ENCODE measurements at places on chromosomes 16 and 17. TPM values are rescaled to one million over a fixed set of nuclear protein-coding genes. Genes with fewer than 3 reads are reported as not detected.

CACNG1 gene
- total RNA-seq, result not detected

AHSP gene
- not detected for total RNA-seq

KRT33B gene
- total RNA-seq, result not detected

CHP2 gene
- total RNA-seq, result not detected

CLEC19A gene
- total RNA-seq, result not detected

HGS gene
- 145 TPM for total RNA-seq

HAS3 gene
- 0.47 TPM for total RNA-seq

CMTM2 gene
- 1.6 TPM for total RNA-seq

NPIPB6 gene
- total RNA-seq, result 4.6 TPM

BOLA2 gene
- 12.3 TPM for total RNA-seq

GRCh38 chr17:2814481-2815341, 18.5 kb downstream of the RAP1GAP2 start:
- H3K4me1 ChIP-seq, result peaks cover 39% of the 10 kb centered on the region
- H3K36me3 ChIP-seq, result no peaks in the 10 kb centered on the region
- peak; percentile 97 for DNase-seq

DNA sequence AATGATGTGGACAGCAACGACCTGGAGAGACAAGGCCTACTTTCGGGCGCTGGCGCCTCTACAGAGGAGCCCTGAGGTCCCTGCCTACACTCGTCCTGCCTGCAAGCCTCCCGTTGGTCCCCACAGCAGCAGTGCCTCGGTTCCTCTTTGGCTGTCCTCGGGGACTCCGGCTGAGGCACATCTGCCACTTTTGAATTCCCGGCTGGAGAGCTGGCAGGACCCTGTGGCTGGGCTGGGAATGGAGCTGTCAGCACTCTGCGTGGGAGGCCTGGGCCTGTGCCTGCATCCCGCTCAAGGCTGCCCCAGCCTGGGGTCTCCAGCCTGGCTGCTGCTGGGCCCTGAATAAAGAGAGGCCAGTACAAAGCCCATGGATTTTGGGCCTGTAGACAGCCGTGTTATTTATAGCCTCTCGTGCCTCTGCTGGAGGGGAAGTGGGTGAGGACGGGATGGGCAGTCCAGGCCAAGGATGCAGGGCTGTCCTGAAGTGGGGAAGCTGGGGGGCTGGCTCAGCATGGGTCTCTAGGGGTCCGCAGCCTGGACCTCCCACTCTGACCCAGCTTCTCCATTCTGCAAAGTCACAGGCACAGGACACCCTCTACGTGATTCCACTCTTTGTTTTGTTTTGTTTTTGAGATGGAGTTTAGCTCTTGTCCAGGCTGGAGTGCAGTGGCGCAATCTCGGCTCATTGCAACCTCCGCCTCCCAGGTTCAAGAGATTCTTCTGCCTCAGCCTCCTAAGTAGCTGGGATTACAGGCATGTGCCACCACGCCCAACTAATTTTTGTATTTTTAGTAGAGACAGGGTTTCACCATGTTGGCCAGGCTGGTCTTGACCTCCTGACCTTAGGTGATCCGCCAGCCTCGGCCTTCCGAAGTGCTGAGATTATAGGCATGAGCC, 10.6 kb upstream of the SPNS2 start:
- H3K4me1 ChIP-seq, result peaks cover 35% of the 10 kb centered on the region
- no peak overlapping the region for H3K4me3 ChIP-seq
- no peak for DNase-seq
- no peak overlapping the region for H3K27ac ChIP-seq
- no peaks in the 10 kb centered on the region for H3K27me3 ChIP-seq
- peaks cover 4% of the 10 kb centered on the region for H3K36me3 ChIP-seq

DNA sequence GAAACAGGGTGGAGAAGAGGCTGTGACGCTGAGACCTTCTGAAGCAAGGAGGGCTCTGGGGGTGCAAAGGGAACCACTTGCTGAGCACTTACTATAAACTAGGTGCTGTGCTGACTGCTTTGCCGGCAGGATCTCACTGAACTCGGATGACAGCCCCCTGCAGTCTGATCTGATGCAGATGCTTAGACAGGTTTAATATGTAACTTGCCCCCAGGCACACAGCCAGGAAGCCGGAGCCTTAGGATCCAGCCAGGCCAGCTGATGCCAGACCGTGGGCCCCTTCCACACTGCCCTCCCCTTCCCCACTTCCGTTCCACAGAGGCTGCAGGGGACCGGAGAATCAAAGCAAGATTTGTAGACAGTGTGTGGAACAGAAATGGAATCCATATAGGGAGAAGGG, 23.1 kb downstream of the SPACA3 start:
- peaks cover 10% of the 10 kb centered on the region for H3K27me3 ChIP-seq
- no peak overlapping the region for H3K4me3 ChIP-seq
- no peaks in the 10 kb centered on the region for H3K36me3 ChIP-seq
- no peak for DNase-seq

- H3K4me1 ChIP-seq, result peaks cover 62% of the 10 kb centered on the region
- H3K27ac ChIP-seq, result peak overlapping the region; percentile 38
- peaks cover 8% of the 10 kb centered on the region for H3K36me3 ChIP-seq
- DNase-seq, result no peak
- H3K27me3 ChIP-seq, result no peaks in the 10 kb centered on the region
- no peak overlapping the region for H3K4me3 ChIP-seq
These were observed 15.7 kb downstream of the GJD3 start for GRCh38 chr17:40348562-40349476.

GRCh38 chr17:15112846-15113617, 152.1 kb downstream of the PMP22 start:
- no peak overlapping the region for H3K27ac ChIP-seq
- peaks cover 1% of the 10 kb centered on the region for H3K4me1 ChIP-seq
- no peaks in the 10 kb centered on the region for H3K36me3 ChIP-seq
- H3K4me3 ChIP-seq, result no peak overlapping the region

- H3K4me1 ChIP-seq, result no peaks in the 10 kb centered on the region
- no peaks in the 10 kb centered on the region for H3K36me3 ChIP-seq
- no peak for DNase-seq
- H3K4me3 ChIP-seq, result no peak overlapping the region
These were observed 41.3 kb downstream of the MRM3 start for GRCh38 chr17:823501-823902.

- H3K27ac ChIP-seq, result no peak overlapping the region
- no peaks in the 10 kb centered on the region for H3K27me3 ChIP-seq
- no peak for DNase-seq
- peaks cover 2% of the 10 kb centered on the region for H3K4me1 ChIP-seq
These were observed 9.2 kb downstream of the TAF1C start for GRCh38 chr16:84177741-84178073.

GRCh38 chr16:19138601-19139000, 24.8 kb downstream of the ITPRIPL2 start:
- H3K27me3 ChIP-seq, result peaks cover 36% of the 10 kb centered on the region
- no peak overlapping the region for H3K4me3 ChIP-seq
- H3K27ac ChIP-seq, result no peak overlapping the region
- DNase-seq, result no peak
- H3K36me3 ChIP-seq, result no peaks in the 10 kb centered on the region

DNA sequence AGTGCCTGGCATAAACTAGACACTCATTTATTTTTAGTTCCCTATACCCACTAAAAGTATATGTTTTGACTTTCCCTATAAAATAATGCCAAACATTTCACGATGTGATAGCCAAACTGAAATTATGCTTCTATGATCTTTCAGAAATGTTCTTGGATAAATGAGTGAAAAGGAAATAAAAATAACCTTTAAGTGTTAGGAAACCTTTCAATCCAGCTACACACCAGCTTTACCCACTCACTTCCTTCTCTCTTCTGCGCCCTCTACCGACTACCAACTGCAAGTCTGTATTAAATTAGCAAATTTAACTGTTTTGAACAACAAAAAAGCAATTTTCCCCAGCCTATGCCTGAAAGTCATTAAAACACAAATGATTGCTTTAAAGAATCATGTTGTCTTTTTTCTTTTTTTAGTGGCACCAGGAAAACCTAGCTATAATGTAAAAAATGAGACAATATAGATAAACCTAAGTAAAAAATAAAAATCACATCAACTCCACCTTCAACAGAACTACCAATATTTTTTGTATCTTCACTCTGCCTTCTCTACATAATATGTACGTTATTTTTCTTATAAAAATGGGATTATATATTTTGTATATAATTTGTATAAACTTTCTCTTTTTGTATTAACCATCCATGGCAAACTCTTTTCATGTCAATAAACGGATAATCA, 13.2 kb upstream of the TMEM100 start:
- peak; percentile 54 for DNase-seq
- peaks cover 41% of the 10 kb centered on the region for H3K27me3 ChIP-seq
- H3K4me1 ChIP-seq, result peaks cover 13% of the 10 kb centered on the region
- no peaks in the 10 kb centered on the region for H3K36me3 ChIP-seq
- no peak overlapping the region for H3K27ac ChIP-seq

GRCh38 chr16:80060470-80060869, 459.9 kb upstream of the MAF start:
- no peaks in the 10 kb centered on the region for H3K4me1 ChIP-seq
- no peaks in the 10 kb centered on the region for H3K36me3 ChIP-seq
- peaks cover 7% of the 10 kb centered on the region for H3K27me3 ChIP-seq
- no peak for DNase-seq

- no peaks in the 10 kb centered on the region for H3K36me3 ChIP-seq
- no peak overlapping the region for H3K4me3 ChIP-seq
- no peak for DNase-seq
These were observed 4.0 kb downstream of the WNT3 start for GRCh38 chr17:46814446-46814845.

DNA sequence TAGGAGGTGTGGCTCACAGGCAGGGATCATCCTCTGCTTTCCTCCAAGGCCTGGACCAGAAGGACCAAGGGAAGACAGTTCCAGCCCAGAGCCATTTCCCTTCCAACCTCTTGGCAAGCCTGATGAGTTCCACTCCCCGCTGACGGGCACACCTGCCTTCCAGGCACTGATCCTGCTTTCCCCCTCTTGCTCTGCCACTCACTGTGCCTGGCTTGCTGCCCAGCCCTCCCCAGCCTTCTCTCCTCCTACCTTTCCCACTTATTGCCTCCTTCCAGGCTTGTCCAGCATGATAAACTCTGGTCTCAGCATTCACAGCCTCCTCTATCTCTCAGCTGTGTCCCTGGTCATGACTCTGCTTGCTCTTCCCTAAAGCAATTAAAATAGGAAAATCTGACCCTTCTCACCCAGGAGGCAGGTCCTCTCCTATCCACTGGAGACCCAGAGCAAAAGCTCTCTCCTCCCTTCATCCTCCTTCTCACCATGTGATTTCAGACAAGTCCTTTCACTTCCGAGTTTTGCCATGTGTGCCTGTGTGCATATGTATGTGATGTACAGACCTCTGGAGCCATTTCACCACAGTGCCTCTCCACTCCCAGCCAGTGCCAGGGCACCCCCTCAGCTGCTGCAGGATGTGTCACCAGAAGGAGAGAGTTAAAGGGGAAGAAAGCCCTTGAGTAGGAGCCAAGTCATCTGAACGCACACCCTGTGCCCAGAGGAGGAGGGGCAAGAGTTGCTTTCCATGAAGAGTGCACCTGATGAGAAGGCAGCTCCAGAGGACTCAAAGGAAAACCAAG, 13.4 kb upstream of the TMEM170A start:
- H3K36me3 ChIP-seq, result no peaks in the 10 kb centered on the region
- no peak overlapping the region for H3K27ac ChIP-seq
- no peak for DNase-seq
- H3K4me1 ChIP-seq, result no peaks in the 10 kb centered on the region
- H3K27me3 ChIP-seq, result no peaks in the 10 kb centered on the region
- no peak overlapping the region for H3K4me3 ChIP-seq

GRCh38 chr17:46811978-46812583, 6.4 kb downstream of the WNT3 start:
- H3K4me1 ChIP-seq, result no peaks in the 10 kb centered on the region
- H3K4me3 ChIP-seq, result no peak overlapping the region
- H3K27ac ChIP-seq, result no peak overlapping the region
- H3K36me3 ChIP-seq, result no peaks in the 10 kb centered on the region
- H3K27me3 ChIP-seq, result peaks cover 43% of the 10 kb centered on the region

GRCh38 chr17:83176623-83177583, 97.5 kb downstream of the METRNL start:
- H3K36me3 ChIP-seq, result no peaks in the 10 kb centered on the region
- no peak overlapping the region for H3K4me3 ChIP-seq
- peak; percentile 39 for DNase-seq
- peaks cover 3% of the 10 kb centered on the region for H3K27me3 ChIP-seq

GRCh38 chr16:85929259-85929721, 30.3 kb downstream of the IRF8 start:
- peaks cover 2% of the 10 kb centered on the region for H3K4me1 ChIP-seq
- no peak overlapping the region for H3K4me3 ChIP-seq
- peaks cover 28% of the 10 kb centered on the region for H3K27me3 ChIP-seq
- no peak for DNase-seq
- no peak overlapping the region for H3K27ac ChIP-seq

DNA sequence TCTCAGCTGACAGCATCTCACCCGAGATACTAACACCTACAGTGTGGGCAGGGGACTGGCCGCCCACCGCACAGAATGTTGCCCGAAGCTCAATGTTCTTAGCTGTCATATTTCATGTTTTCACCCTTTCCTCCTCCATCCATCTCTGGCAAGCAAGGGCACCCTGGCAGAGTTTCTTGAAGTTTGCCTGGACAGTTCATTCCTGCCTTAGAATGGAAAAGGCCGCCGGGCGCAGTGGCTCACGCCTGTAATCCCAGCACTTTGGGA, 37.6 kb upstream of the TEX2 start:
- no peak overlapping the region for H3K4me3 ChIP-seq
- H3K27ac ChIP-seq, result no peak overlapping the region
- H3K36me3 ChIP-seq, result no peaks in the 10 kb centered on the region
- H3K27me3 ChIP-seq, result peaks cover 11% of the 10 kb centered on the region

DNA sequence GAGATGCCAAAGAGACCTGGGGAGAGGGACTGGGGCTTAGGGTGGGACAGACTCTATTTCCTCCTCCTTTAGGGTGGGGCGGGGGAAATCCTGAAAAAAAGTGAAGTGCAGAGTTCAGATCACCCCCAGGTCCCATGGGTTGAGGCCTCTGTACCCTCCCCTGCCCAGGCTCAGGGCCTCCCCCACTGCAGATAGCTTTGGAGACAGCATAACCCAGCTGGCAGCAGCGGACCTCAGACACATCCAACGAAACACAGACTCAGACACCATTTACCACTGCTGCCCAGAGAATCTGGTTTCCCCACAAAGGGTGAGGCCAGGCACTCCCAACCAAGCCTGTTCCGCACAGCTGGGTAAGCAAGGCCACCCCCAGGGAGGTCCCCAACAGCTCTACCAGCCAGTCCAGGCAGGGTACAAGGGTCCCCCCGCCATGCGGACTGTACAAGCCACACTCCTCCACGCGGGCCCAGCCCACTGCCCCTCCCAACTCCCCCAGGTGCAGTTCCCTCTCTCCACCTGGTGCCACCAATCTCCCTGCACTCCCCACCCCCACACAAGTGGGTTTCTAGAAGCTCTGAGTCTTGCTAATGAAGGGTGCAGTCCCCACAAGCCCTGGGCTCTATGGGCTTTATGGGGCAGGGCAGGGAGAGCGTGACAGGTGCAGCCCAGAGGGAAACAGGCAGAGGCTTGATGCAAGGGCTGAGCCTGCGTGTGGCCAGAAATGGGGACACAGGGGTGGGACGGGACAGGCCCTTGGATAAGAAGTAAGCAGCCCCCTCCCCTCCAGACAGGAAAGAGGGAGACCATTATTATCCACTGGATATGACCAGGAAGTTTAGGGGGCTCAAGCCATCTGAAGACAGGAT, 8.9 kb downstream of the RHBDF2 start:
- DNase-seq, result no peak
- peak overlapping the region; percentile 73 for H3K4me3 ChIP-seq

GRCh38 chr17:77442976-77443747, 302.4 kb downstream of the SEC14L1 start:
- peaks cover 12% of the 10 kb centered on the region for H3K36me3 ChIP-seq
- H3K4me1 ChIP-seq, result peaks cover 96% of the 10 kb centered on the region
- no peaks in the 10 kb centered on the region for H3K27me3 ChIP-seq
- peak; percentile 54 for DNase-seq
- H3K27ac ChIP-seq, result peak overlapping the region; percentile 94
